ENCODE measurements at places on chromosomes 2 and 18.
A peak's percentile ranks its signal among the peaks of the same experiment; 100 is the strongest.

- no peak overlapping the region for H3K27ac ChIP-seq
- no peak for DNase-seq
- H3K4me3 ChIP-seq = no peak overlapping the region
- H3K4me1 ChIP-seq = peaks cover 1% of the 10 kb centered on the region
- H3K27me3 ChIP-seq = peaks cover 56% of the 10 kb centered on the region
Measured at GRCh38 chr2:209525834-209526281, 102.0 kb downstream of the MAP2 start.

DNA sequence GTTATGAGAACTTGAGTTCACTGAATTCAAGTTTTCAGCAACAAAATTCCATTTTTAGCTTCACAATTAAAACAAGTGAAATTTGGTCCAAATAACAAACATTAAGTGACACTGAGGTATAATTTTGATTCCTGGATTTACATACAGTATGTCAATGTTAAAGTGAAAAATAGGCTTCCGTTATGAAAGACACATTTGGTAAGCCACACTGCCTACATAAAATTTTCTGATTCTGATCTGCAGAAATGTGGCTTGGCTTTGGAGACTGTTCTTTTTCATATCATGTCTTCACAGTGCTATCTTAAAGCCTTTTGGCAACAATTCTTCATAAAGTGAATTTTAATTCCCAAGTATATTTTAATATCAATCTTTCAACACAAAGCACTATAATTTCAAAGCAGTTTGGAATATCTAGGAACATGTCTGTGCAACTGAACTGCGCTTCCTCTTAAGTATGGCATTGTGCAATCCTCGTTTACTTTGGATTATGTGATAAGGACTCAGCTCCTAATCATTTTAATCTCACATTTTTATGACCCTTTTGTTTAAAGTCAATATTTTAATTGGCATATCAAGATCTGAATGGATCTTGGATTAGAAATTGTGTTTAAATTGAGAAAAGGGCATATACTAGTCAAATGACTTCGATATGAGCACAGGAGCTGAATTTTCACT lies 60.0 kb downstream of the RBMS1 start:
- DNase-seq = no peak
- no peaks in the 10 kb centered on the region for H3K4me1 ChIP-seq
- H3K4me3 ChIP-seq = no peak overlapping the region
- H3K36me3 ChIP-seq = 0 out of 2 replicates have a peak, but pooled peaks cover 5% of the 10 kb centered on the region

- no peak overlapping the region for H3K4me3 ChIP-seq
- H3K36me3 ChIP-seq = no peaks in the 10 kb centered on the region
- no peak for DNase-seq
- H3K27ac ChIP-seq = no peak overlapping the region
Measured at GRCh38 chr2:146173934-146174333, 1654.0 kb upstream of the ZEB2 start.

DNA sequence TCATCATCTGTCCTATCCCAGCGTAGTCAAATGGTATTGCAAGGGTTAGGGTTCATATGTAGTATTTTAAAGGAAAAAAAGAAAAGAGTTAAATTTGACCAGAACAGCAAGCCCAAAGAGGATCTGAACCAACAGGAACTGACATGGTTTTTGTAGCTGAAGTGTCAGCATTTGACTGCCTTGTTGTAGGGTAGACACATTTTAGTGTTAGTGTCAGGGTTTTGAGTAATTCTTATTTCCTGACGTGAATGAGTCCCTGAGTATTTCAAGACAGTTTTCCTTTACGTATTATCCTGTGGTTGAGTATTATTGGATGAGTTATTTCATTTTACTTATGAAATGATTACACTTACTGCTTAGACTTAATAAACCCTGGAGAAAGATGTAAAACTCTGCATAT lies 173.3 kb upstream of the ZEB2 start:
- H3K27ac ChIP-seq = no peak overlapping the region
- no peak overlapping the region for H3K4me3 ChIP-seq
- H3K27me3 ChIP-seq = no peaks in the 10 kb centered on the region
- no peaks in the 10 kb centered on the region for H3K36me3 ChIP-seq
- H3K4me1 ChIP-seq = no peaks in the 10 kb centered on the region

GRCh38 chr2:42233976-42234441 lies 64.9 kb downstream of the EML4 start:
- H3K4me3 ChIP-seq = no peak overlapping the region
- H3K27me3 ChIP-seq = no peaks in the 10 kb centered on the region
- H3K36me3 ChIP-seq = no peaks in the 10 kb centered on the region
- DNase-seq = peak; percentile 54
- peak overlapping the region; percentile 64 for H3K27ac ChIP-seq

DNA sequence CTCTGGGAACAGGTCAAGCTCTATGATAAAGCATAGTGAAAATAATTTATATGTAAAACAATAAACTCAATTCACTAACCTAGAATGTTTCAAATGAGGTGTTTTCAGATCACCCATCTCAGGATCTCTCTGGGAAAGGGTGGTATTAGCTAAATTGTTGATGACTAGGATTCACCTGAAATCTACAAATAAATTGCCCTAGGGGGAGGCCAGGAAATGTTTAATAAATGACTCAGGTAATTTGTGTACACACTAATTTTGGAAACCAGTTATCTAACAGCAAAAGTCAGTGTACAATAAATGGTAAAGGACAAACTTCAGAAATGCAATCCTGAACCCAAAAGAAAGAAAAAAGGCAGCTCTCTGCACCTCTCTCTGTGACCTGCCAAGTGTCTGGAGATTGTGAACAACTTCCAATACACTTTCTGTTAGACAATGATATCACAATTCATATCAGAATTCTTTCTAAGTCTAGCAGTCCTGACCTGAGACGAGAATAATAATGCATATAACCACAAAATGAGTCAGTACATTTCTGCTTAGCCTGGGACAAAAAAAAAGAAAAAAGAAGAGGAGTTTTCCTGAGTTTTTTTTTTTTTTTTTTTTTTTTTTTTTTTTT lies 760.0 kb downstream of the EPHA4 start:
- DNase-seq = no peak
- H3K4me1 ChIP-seq = no peaks in the 10 kb centered on the region
- no peak overlapping the region for H3K4me3 ChIP-seq
- no peak overlapping the region for H3K27ac ChIP-seq
- no peaks in the 10 kb centered on the region for H3K27me3 ChIP-seq
- H3K36me3 ChIP-seq = no peaks in the 10 kb centered on the region

DNA sequence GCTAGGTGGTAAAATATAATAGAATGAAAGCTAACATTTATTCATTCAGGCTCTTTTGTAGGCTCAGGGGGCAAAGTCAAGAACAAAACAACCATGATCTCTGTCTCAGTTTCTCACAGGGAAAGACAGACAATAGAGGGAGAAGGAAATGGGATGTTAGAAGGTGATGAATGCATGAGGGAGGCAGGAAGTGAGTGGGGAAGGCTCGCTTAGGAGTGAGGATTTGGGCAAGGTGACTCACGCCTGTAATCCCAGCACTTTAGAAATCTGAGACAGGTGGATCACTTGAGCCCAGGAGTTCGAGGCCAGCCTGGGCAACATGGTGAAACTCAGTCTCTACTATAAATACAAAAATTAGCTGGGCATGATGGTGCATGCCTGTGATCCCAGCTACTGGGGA lies 88.4 kb downstream of the CTIF start:
- H3K27me3 ChIP-seq = no peaks in the 10 kb centered on the region
- DNase-seq = no peak
- H3K4me1 ChIP-seq = peaks cover 13% of the 10 kb centered on the region
- H3K36me3 ChIP-seq = no peaks in the 10 kb centered on the region
- H3K4me3 ChIP-seq = no peak overlapping the region
- H3K27ac ChIP-seq = no peak overlapping the region

- no peaks in the 10 kb centered on the region for H3K27me3 ChIP-seq
- no peaks in the 10 kb centered on the region for H3K36me3 ChIP-seq
- 0 out of 2 replicates have a peak, but pooled peaks cover 5% of the 10 kb centered on the region for H3K4me1 ChIP-seq
- H3K27ac ChIP-seq = no peak overlapping the region
- no peak for DNase-seq
Measured at GRCh38 chr18:816088-816653, 4.1 kb upstream of the YES1 start.

DNA sequence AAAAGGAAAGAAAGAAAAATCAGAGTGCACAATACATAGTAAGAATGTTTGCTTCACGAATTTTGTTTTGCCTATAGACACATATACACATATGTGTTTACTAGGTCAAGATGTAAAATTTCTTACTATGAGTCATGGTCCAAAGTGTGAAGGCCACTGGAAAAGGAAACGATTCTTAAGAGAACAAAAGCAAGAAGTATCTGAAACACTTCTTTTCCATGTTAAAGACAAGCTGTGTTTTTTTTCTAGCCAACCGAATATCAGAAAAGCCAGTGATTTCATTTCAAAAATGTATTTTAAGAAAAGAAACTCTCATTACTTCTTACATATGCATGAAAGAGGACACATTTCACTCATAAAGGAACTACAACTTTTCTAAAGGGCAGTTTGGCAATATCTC lies 24.9 kb downstream of the PECR start:
- H3K4me1 ChIP-seq = 0 out of 2 replicates have a peak, but pooled peaks cover 3% of the 10 kb centered on the region
- DNase-seq = no peak
- no peaks in the 10 kb centered on the region for H3K36me3 ChIP-seq
- H3K4me3 ChIP-seq = no peak overlapping the region
- H3K27ac ChIP-seq = no peak overlapping the region

DNA sequence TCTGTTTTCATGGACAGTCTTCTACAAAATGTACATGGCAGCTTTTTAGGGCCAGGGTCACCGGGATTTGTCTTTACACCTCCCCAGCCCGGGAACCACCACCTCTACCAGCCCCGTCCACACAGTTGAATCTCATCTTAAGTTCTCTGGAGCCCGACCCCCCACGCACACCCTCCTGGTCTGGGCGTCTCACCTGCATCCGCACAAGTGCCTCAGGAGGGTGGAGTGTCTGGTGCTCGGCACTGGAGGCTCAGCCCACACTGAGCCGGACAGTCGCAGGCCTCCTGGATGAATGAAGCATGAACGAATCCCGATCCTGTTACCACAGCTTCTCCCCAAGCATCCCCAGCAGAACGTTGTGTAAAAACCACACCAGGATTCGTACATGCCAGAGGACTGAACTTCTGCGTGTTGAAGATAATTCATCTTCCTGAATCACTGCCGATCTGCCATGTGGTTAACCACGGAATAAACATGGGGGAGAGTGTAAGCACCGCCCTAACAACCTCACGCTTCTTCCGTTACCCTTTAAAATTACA lies 162.0 kb downstream of the RTP5 start:
- H3K36me3 ChIP-seq = no peaks in the 10 kb centered on the region
- no peak overlapping the region for H3K27ac ChIP-seq
- no peak overlapping the region for H3K4me3 ChIP-seq

GRCh38 chr2:75367401-75367800 lies 168.1 kb upstream of the TACR1 start:
- no peak for DNase-seq
- no peaks in the 10 kb centered on the region for H3K27me3 ChIP-seq
- H3K4me1 ChIP-seq = no peaks in the 10 kb centered on the region
- no peak overlapping the region for H3K4me3 ChIP-seq

GRCh38 chr2:238560234-238560633 lies 133.5 kb downstream of the ASB1 start:
- H3K27me3 ChIP-seq = no peaks in the 10 kb centered on the region
- no peaks in the 10 kb centered on the region for H3K36me3 ChIP-seq
- no peaks in the 10 kb centered on the region for H3K4me1 ChIP-seq
- H3K27ac ChIP-seq = no peak overlapping the region
- H3K4me3 ChIP-seq = no peak overlapping the region
- DNase-seq = peak; percentile 42

- H3K27me3 ChIP-seq = peaks cover 38% of the 10 kb centered on the region
Measured at GRCh38 chr2:172293952-172294351, 133.4 kb upstream of the ITGA6 start.

DNA sequence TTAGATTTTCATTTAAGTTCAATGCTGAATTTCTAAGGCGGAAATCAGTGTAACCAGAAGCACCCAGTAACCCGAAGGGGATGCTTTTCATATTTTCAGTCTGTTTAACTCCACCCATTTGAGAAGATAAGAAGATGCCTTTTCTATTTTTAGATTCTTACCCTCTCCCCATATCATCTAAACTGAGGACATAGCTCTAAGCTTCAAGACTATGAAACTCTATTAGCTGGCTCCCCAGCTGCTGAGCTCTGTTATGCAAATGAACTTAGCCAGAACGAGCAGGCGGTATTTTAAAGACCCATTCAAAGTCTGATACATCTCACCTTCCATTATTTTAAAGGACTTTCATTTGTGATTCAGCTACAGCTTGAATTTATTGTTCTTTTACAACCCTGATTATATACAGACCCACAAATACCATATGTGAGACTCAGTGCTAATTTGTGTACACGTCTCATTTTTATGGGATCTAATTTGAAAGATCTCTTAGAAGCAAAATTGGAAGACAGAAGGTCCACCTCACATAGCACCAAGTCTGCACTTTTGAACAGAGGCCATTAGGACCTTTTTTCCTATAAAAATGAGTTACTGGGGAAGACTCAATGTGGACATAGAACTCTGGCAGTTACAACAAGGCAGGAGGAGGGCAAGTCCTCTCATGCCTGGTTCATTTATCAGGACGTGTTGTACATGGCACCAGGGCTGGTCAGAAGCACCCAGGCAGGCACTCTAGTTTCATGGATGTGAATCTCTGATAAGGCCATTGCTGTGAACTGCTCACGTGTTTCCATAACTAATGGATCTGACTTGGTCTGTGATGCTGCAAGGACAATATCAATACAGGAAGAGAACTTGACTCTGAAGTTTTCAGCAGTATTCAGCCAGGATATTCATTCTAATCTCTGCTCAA lies 16.3 kb downstream of the CDC42EP3 start:
- peaks cover 74% of the 10 kb centered on the region for H3K4me1 ChIP-seq
- peak overlapping the region; percentile 36 for H3K4me3 ChIP-seq
- peaks cover 10% of the 10 kb centered on the region for H3K27me3 ChIP-seq
- peak; percentile 71 for DNase-seq
- H3K27ac ChIP-seq = no peak overlapping the region

- no peaks in the 10 kb centered on the region for H3K36me3 ChIP-seq
- no peaks in the 10 kb centered on the region for H3K27me3 ChIP-seq
- no peaks in the 10 kb centered on the region for H3K4me1 ChIP-seq
- H3K4me3 ChIP-seq = no peak overlapping the region
- no peak overlapping the region for H3K27ac ChIP-seq
Measured at GRCh38 chr2:219769090-219769910, 141.9 kb downstream of the SLC4A3 start.
